ENCODE measurements at places on chromosomes 11 and 22. TPM values are rescaled to one million over a fixed set of nuclear protein-coding genes. Genes with fewer than 3 reads are reported as not detected.

Gene MRGPRX4
- total RNA-seq: not detected

DNA sequence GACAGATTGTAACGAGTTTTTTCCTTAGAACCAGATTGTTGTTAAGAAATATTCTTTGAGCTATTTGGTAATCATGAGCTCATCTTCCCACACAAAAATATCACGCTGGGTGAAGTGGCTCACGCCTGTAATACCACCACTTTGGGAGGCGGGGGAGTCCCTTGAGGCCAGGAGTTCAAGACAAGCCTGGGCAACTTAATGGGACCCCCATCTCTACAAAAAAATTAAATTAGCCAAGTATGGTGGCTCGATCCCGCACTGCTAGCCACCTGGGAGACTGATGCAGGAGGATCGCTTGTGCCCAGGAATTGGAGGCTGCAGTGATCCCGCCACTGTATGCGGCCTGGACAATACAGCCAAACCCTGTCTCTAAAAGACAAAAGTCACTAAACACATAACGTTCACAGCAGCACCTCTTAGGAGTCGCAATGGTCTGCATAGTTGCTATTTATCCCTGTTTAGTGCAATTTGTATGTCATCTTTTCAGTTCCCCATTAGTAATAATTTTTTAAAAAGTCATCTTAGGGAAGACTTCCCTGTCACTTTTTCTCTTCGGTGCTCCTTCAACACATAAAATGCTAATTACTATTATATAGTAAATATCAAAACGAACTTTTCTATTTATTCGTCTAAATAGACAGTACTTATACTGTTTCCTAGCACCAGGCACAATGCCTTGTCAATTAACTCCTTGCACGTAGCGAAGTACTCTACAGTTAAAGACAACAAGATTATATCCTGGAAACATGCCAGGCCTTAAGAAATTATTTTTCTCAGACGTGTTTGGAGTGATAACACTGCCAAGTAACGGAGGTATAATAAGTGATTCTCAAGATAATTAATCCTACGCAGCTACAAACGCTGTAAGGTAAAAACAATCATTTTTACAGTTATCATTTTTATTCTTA lies 1.1 kb downstream of the ST13 start:
- DNase-seq: no peak

DNA sequence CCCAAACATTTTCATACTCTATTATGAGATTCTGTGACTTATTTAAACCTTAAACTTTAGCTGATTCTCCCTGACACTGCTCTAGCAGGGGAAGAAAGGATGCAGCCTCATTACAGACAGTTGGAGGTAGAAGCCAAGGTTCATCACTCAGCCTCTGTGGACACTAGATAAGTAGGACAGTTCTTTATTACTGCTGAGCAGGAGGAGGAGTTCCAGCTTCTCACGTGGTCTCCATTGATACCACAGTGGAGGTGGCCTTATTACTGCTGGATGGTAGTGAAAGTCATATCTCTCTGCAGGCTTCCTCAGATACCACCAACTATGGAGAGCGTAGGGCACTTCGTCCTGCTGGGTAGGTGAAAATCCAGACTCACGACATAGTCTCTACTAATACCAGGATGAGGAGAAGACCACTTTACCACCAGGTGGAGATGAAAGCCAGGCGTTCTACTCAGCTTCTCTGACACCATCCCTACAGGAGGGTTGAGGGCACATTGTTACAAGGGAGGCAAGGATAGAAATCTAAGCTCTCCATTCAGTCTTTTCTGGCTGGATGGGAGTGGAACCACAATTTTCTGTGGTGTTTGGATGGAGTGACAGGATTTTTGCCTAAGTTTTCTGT lies 13.1 kb upstream of the ANGPTL5 start:
- no peak for DNase-seq

DNA sequence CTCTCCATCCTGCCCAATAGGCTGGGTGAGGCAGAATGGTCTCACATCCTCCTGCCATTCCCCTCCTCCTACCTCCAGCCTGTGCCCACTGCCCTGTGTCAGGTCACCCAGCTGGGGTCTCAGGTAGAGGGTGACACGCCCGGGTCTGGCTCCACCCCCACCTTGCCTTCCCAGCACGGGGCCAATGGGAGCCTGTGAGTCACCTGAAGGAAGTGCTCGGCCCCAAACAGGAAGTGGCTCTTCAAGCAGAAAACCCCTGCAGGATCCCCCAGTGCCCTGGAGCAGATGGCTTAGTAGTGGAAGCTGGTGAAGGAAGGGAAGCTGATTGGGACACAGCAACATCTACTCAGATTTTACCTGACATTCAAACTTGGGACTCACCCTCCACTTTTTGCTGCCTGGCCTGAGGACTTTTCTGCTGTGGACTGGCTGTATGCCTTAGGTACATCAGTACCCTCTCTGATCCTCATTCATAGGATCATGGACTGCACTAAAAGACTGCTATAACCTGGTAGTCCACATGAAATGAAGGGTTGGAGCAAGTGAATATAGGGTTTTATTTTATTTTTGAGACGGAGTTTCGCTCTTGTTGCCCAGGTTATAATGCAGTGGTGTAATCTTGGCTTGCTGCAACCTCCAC lies 33.4 kb downstream of the GDPD5 start:
- peak; percentile 66 for DNase-seq

DNA sequence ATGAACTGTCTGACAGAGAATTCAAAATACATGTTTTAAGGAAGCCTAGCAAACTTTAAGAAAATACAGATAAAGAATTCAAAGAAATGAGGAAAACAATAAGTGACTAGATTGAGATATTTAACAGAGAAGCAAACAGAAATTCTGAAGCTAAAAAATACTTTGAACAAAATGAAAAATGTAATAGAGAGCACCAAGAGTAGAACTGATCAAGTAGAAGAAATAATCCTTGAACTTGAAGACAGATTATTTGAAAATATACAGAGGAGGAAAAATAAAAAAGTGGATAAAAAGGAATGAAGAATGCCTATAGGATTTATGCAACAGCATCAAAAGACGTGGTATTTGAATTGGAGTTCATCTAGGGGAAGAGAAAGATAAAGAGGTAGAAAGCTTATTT lies 101.9 kb upstream of the OR4B1 start:
- DNase-seq: no peak

Gene CREBZF
- total RNA-seq: 66.0 TPM

DNA sequence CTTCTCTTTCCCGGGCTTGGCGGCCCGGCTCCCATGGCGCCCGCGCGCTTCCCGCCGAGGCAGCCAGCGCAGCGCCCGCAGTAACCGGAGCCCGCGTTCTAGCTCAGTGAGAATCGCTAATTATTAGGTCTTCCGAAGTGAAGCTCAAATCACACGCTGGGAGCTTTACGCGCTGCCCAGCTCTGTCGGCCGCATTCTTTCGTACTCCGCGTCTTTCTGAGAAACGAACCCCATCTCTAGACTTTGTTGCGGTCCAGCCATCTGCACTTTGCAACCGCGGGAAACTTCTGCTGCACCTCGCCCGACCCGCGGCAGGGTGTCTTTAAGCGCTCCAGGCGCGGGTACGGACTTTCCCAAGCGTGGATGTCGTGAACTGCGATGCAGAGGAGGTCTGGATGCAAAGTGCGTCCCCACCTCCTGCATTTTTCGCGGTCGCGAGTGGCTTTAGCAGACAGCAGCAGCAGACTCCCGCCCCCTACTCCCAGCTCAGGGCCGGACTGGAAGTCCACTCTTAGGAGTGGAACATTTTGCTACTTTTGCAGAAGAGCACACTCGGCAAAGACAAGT lies 6.0 kb upstream of the PAX6 start:
- no peak for DNase-seq

DNA sequence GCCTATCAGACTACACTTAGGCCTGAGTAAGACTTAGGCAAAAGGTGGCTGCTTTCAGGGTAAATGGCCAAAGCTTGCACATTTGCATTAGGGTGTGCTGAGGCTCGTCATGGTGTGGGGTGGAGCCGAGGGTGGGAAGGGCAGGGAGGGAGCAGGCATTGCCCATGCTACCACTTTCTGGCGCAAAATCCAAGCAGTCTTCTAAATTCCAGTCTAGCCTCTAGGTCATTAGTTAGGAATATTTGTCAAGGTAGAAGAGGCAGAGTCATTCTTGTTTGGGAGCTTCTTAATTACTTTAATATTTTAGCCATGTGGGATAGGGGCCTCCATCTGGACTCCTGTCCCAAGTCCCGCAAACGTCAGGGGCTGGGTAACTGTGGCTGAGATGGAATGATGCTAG lies 28.6 kb downstream of the SCUBE1 start:
- DNase-seq: no peak

DNA sequence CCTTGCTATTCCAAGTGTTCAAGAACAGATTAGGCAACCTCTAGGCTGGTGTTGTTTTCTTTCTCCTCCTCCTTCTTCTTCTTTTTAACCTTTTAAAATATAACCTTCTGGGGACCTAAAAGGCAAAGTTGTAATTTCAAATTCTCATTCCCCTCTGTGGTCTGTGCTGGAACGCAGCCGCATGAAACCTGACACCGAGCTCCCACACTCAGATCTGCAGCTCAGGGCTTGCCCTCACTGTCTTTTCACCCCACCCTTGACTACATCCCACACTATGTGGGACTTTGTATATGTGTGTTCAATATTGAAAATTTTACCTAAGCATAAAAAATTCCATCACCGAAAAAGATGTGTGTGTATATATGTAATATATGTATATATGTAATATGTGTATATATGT lies 62.0 kb upstream of the ARHGAP42 start:
- DNase-seq: no peak

Gene PNPLA5
- not detected for total RNA-seq

GRCh38 chr11:72584293-72584938 lies 89.8 kb downstream of the PDE2A start:
- peak; percentile 72 for DNase-seq

GRCh38 chr11:131693756-131694155 lies 323.3 kb downstream of the NTM start:
- DNase-seq: no peak

DNA sequence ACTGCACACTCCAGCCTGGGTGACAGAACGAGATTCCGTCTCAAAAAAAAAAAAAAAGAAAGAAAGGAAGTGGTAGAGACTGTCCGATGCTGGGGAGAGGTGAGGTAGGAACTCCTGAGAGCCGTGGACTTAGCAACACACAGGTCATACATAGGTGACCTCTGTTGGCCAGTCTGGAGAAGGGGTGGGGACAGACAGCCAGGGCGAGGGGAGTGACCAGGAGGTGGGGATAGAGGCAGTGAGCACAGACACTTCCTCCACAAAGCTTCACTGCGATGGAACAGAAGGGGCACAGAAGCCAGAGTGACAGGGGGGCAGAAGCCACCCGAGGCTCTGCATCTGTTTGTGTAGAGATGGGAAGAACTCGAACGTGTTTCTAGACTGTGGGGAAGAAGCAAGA lies 47.1 kb downstream of the MYH9 start:
- DNase-seq: no peak

GRCh38 chr11:94597896-94598295 lies 30.7 kb downstream of the PIWIL4 start:
- DNase-seq: no peak

GRCh38 chr11:87437844-87438223 lies 400.1 kb downstream of the TMEM135 start:
- no peak for DNase-seq

Gene CNGA4
- total RNA-seq: 0.30 TPM

DNA sequence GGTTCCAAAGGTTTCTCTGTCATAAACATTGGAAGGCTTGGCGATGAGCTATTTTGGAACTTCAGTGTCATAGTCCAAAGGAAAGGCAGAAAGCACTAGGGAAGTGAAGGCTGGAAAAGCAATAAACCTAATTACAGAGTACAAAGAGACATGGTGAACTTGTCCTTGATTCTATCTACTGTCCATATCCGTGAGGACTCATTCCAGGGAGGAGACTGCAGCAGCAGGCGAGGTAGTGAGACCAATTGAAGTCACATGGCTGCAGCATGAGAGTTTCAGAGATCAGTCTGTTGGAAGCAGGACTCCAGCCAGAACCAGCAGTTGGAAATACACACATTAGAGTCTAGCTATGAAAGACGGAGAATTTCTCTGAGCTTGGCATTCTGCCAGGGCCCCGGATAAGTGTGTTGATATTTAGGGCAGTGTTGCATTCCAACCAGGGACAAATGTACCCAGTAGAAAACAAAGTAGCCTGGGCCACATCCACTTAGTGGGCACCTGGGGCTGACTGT lies 54.1 kb upstream of the ARHGAP42 start:
- no peak for DNase-seq

DNA sequence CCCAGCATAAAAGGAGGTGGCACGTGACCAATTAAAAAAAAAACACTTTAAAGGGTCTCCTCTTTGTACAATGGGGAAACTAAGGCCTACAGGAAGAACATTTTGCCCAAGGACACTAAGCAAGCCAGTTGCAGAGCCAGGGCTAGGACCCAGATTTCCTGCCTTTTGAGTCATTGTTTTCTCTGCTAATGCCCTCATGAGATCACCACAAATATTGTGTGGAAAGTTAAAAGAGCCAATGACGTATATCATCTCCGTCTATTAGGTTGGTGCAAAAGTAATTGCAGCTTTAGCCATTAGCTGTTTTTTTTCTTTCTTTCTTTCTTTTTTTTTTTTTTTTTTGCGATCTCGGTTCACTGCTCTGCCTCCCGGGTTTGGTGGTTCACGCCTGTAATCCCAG lies 24.1 kb upstream of the LRRC32 start:
- DNase-seq: no peak

DNA sequence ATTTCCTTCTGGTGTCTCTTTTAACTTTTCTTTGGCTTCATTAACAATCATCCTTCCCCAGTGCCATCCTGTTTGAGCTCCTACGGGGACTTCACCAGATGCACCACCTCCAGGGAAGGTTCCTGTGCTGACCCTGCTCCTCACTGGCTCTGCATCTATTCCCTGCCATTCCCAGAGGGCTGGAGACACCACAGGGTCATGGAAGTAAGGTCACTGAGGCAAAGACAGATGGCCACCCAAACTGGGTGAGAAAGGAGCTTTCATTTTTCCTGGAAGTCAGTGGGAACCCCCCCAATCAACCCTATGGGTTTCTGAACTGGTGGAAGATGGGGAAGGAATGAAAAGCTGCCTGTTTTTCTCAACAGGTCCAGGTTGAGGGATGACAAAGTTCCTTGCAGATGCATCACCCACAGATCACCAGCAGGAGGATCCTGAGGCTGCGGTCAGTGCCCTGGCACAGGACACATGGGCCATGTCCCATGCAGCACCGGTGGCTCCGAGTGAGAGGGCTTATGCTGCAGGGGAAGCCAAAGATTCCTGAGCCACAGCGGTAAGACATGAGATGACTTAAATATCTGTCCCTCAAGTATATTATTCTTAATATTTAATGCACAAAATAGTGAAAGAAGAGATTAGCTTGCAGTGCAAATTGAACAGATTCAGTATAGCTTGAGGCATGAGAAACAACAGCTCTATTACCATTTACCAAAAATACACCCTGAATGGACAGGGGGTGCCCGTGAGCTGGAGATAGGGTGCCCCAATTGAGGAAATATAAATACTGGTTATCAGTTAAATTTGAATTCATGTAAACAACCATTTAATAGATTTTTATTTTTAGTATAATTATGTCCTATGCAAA lies 73.0 kb upstream of the VPREB1 start:
- no peak for DNase-seq

Data from activated CD4-positive, alpha-beta memory T cell treated with anti-CD3 and anti-CD28 coated beads, Interleukin-2, amount 10 ng/mL, durations not matched to agents 7 days and 5 days (primary cell).